GM12892 (cell line): ENCODE measurements at places on chromosomes 16 and 17.

DNA sequence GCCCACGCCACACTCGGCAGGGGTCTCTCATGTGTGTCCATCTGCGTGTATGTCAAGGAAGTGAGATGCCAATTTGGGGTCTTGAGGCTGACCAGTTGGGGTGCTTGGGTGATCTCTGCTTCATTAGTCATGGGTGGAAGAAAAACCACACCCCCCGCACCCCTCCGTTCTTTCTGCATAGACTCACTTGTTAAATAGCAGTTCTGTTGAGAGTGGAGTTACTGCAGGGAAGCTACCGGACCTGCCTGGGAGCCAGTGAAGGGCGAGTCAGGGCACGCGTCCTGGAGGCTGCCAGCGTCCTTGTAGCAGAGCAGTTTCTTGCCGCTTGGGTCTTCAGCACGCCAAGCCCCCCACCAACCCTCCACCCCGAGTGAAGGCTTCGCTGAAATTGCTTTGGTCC is 8.5 kb downstream of the SNN start:
- DNase-seq, result no peak

- DNase-seq, result no peak
Measured at GRCh38 chr17:36608794-36609497, 7.6 kb downstream of the MRM1 start.

DNA sequence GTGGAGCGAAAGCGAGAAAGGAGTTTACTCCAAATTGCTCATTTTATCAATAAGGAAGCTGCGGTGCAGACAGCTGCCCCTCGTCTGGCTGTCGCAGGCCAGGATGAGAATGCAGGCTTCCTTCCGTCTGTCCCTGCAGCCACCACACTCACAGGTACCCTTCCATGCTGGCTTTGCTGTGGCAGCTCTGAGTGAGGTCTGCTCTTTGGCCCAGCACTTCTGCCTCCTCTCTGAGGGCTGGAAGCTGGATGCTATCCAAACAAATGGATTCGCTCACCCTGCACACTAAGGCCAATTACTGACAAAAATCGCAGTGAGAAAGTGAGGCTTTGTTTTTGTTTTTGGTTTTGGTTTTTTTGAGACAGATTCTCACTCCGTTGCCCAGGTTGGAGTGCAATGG is 7.0 kb downstream of the ARMC7 start:
- DNase-seq, result no peak

DNA sequence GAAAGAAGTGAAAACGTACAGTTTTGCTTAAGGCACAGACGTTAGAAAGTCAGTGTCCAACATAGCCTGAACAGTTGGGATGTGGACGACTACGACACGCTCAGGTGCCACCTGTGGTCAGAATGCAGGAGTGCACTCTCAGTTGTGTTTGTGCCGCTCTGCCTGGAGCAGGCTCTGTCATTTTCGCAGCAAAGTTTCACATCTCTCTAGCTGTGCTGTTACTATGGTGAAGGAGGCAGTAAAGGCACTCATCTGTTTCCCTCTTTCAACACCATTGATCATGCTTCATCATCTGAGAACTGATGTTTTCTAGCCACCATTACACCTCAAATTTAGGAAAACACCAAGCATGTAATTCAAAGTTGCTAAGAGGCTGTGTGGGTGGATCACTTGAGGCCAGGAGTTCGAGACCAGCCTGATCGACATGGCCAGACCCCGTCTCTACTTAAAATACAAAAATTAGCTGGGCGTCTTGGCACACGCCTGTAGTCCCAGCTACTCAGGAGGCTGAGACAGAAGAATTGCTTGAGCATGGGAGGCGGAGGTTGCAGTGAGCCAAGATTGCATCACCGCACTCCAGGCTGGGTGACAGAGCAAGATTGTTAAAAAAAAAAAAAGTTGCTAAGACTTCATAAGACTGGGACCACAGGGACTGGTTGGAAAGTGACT is 44.9 kb upstream of the DNAJA2 start:
- peak; percentile 64 for DNase-seq

DNA sequence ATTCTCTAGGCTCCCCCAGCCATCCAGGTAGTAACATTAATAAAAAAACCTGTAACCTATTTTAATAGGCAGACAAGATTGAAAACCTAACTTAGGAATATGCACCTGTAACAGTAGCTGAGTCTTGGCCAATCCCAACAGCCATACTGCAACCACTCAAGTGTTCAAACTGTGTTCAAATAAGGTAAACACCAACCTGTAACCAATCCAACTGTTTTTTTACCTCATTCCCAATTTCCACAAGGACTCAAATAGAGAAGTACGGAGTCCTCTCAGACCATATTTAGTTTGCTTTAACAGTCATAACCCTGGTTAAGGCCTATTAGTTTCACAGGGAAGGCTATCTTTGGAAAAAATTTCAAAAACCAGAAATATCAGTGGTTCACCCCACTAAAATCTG is 40.4 kb upstream of the NOS2 start:
- DNase-seq, result no peak

- no peak for DNase-seq
Measured at GRCh38 chr17:65759532-65759931, 198.1 kb upstream of the AXIN2 start.

GRCh38 chr17:43987131-43988021 is 17.0 kb upstream of the NAGS start:
- no peak for DNase-seq

- DNase-seq, result no peak
Measured at GRCh38 chr17:57569853-57570252, 175.2 kb downstream of the CCDC182 start.

DNA sequence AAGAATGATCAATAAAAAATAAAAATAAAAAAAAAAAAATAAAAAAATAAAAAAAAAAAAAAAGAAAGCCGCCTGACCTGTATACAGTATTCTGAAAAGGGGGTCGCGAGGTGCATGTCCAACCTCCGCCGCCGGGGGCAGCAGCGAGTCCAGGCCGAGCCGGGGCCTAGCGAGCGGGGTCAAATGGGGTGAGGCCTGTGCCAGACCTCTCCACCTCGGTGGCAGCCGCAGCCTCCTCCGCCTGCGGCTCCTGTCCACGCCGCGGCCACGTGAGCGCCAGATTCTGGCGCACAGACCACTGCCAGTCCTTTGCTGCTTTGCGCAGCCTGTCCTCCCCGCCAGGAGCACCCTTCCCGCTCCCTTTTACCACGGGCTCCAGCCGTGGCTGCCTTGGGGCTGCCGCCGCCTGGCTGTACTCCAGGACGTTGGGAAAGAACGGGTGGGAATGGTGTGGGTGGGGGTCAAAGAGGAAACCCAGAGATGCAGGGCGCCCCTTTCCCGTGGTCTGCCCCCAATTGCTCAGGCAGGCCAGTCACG is 2.4 kb upstream of the BCKDK start:
- DNase-seq, result peak; percentile 83

GRCh38 chr17:8465356-8465755 is 29.7 kb downstream of the NDEL1 start:
- no peak for DNase-seq

GRCh38 chr17:28327031-28327607 is 8.1 kb downstream of the TMEM97 start:
- DNase-seq, result no peak

DNA sequence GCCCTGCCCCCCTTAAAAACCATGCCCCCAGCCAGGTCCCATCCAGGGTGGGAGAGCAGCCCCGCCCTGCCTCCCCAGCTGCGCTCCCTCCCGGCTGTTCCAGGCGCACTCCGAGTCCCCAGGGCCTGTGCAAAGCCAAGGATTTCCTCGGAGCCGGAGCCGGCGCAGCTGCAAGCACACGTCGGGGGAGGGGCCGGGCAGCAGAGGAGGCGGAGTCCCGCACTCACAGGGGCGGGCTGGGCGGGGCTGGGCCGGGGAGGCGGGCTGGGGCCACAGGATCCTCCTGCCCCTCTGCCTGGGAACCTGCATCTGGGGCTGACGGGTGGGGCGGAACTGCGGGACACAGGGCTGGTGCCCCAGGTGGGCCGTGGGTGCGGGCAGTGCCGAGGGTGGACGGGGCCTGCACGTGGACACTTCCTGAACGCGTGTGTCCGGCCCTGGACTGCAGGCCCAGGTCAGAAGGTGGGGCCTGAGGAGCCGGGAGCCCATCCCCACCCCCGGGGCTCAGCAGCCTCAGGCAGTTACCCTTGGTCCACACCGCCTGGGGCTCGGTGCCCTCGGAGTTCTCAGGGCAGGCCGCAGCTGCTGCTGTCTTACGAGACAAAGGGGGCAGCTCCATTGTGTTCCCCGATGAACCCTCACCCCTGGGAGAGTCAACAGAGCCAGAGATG is 24.0 kb upstream of the SSTR5 start:
- no peak for DNase-seq

DNA sequence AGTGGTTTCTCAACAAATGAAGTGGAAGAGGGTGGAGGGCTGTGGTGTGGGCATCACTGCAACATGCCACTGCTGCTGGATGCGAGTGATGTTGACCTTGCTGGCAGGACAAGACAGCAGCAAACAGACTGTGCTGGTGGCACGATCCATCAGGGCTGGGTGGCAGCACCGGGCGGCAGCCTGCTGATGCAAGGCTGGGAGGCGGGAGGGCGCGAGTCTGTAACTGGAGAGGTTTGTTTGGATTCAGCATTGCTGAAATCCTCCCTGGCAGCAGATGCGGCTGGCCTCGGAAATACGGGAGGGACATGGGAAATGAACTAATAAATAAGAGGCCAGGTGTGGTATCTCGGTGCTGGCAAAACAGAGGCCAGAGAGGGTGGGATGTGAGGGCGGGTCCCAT is 224.2 kb downstream of the ENGASE start:
- no peak for DNase-seq

GRCh38 chr17:58416937-58417299 is 416 bp downstream of the RNF43 start:
- DNase-seq, result no peak

DNA sequence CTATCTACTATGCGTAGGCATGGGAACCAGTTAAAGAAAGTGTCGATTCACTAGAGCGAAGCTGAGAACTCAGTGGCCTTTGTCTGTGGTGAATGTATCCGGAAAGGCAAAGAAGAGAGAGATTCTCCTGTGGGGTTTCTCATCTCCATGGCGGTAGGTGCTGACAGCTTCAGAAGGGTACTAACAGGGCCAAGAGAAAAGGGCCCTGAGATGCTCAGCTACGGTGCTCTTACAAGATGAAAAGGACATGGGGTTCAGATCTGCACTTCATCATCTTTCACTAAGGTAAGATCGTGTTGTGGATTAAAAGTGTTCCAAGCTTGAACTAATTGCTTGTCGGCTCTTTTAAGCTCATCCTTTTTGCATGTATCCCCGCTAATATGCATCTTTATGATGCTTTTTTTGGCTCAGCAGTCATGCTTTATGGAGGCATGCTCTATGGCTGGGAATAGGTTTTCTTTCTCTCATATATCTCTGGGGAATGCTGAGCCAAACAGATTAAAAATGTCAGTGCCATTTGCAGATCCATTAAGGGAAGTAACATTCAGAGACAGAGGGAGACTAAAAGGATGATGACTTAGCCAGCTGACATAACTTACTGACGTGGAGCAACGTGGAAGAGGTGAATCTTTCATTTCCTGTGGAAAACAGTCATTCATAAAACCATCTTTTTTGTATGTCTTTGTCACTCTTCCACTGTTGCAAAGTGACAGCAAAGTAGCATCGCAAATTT is 29.9 kb downstream of the KCNJ16 start:
- no peak for DNase-seq

DNA sequence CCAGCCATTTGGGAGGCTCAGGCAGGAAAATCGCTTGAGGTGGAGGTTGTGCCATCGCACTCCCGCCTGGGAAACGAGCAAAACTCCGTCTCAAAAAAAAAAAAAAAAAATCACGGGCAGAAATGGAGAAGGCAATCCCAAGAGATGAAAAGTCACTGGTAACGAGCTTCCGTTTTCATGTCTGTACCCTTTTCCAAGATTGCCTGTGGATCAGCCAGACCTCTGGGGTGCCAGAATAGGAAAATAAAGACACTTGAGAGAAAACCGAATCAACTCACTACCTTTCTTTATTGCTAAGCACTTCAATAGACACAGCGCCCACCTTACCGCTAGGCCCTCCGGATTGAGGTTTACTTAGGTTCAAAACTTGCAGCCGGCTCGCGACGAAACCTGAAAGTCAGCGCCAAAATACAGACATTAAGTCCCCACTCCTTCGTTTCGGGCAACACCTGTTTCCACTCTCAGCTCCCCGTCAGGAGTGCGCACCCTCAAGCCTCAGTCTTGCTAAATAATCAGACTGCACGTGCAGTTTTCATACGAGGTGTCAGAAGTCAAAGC is 970 bp upstream of the TRAF7 start:
- DNase-seq, result no peak

- DNase-seq, result no peak
Measured at GRCh38 chr16:72877374-72878028, 170.4 kb downstream of the ZFHX3 start.

GRCh38 chr16:11374255-11374654 is 29.0 kb downstream of the RMI2 start:
- DNase-seq, result no peak

- no peak for DNase-seq
Measured at GRCh38 chr17:40551091-40551878, 14.0 kb downstream of the CCR7 start.

- no peak for DNase-seq
Measured at GRCh38 chr16:47643323-47644000, 182.3 kb downstream of the PHKB start.

DNA sequence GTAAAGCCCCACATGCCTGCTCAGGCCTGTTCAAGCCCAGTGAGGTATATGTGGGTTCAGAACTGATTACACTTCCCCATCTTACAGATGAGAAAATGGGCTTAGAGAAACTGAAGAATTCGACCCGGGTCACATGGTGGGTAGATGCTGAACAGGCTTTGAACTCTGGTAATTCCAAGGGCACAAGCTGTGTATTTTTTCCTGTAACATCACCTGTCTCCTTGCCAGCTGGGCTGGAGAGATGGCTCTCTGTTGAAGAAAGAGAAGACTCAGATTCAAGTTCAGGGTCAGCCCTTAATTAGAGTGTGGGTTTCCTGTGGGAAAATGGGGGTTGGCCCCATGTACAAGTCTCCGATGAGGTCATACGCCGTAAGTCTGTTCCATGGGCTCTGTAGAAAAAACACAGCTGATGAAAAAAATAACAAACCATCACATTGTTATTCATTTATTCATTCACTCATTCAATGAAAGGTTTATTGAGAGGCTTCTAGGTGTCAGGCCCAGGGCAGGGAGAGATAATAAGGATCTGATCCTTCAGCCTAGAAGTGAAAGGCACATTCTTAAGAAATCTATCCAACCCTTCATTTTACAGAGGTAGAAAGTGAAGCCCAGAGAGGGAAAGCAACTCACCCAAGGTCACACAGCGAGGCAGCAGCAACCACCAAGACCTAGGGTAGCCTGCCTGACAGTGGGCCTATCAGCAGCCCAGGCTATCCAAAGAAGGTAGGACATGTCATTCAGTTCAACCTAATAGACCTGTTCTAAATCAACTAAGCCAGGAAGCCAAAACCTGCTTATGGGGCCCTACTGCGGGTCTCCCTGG is 482.8 kb downstream of the SOX9 start:
- DNase-seq, result no peak

DNA sequence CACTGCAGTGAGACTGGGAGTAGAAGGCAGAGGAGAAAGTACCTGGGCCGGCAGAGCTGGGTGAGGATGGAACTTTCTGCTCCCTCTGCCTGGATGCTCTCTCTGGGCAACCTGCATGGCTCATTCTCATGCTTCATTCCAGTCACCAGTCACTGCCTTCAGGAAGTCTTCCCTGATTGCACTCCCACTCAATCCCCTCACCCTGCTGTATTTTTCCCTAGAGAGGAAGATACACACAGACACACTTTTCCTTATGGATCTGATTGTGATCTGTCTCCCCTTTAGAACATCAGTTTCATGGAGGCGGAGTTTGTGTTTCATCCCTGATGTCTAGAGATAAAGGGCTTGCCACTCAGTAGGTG is 44.9 kb downstream of the MEAK7 start:
- no peak for DNase-seq
